ENCODE measurements at places on chromosomes 5 and 9.
A peak's percentile ranks its signal among the peaks of the same experiment; 100 is the strongest.

DNA sequence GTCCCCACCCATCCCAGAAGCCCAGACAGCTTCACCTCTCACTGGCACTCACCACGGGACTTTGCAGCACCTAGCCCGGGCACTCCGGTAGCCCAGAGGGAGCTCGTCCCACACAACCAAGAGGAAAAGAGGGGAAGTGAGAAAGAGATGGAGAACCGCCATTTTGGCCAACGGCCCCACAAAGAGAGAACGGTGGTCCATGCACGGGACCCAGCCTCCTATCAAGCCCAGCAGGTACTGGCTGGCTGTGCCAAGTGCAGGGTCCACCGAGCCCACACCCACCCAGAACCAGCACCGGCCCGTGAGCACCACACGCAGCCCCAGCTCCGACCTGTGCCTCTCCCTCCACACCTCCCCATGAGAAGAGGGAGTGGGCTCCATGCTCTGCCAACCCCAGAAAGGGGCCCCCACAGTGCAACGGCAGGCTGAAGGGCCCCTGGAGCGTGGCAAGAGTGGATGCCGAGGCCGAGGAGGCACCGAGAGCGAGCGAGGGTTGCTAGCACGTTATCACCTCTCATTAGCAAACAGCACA, 78.5 kb upstream of the GCNT4 start:
- no peak for DNase-seq

DNA sequence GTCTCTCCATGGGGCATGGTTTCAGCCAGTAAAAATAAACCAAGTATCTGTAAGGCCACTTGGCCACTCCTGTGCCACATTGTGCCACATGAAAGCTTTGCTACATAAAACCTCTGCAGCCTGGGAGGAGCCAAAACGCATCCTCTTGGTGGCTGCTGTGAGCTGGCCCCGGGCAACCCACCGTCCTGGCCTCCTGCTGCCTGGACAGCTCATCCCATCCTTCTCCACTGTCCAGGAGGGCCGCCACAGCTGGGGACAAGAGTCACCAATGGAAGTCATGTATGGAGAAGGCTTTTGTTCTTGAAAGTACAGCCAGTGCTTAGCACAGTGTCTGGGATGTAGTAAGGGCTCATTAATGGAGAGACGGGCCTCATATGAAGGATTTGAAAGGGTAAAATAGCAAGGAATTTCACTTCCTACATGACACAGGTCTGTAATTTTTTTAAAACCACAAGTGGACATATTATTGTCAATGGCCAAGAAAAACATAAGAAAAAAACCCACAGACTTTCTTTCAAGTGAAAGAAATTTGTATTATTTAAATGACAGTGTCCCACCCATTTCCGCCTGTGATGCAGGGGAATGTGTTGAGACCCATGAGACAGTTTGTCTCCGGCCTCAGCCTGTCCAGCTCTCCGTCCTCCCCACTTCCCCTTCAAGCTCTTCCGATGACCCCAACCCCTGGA, 6.6 kb downstream of the PTGES start:
- no peak for DNase-seq

DNA sequence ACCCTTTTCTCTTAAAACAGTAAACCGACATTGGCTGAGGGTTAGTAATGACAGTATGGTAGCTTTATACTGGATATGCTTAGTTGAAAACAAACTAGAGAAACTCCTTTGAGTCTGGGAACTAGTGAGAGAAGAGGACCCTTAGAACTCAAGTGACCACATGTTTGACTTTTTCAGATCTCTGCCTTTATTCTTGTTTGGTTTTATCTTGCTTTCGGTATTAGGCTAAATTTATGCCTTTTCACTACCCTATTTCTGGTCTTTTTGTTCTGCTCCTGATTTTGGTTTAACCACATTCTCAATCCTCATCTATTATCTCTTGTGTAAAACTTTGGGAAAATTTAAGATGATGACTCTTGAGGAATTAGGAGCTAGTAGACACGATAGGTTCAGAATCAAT, 11.0 kb downstream of the SNAPC3 start:
- DNase-seq = no peak

GRCh38 chr5:125961150-125961549, 462.1 kb upstream of the GRAMD2B start:
- no peak for DNase-seq

GRCh38 chr5:4225741-4226140, 630.1 kb downstream of the IRX1 start:
- DNase-seq = no peak

- no peak for DNase-seq
Measured at GRCh38 chr5:10556289-10556807, 7.5 kb upstream of the ANKRD33B start.

DNA sequence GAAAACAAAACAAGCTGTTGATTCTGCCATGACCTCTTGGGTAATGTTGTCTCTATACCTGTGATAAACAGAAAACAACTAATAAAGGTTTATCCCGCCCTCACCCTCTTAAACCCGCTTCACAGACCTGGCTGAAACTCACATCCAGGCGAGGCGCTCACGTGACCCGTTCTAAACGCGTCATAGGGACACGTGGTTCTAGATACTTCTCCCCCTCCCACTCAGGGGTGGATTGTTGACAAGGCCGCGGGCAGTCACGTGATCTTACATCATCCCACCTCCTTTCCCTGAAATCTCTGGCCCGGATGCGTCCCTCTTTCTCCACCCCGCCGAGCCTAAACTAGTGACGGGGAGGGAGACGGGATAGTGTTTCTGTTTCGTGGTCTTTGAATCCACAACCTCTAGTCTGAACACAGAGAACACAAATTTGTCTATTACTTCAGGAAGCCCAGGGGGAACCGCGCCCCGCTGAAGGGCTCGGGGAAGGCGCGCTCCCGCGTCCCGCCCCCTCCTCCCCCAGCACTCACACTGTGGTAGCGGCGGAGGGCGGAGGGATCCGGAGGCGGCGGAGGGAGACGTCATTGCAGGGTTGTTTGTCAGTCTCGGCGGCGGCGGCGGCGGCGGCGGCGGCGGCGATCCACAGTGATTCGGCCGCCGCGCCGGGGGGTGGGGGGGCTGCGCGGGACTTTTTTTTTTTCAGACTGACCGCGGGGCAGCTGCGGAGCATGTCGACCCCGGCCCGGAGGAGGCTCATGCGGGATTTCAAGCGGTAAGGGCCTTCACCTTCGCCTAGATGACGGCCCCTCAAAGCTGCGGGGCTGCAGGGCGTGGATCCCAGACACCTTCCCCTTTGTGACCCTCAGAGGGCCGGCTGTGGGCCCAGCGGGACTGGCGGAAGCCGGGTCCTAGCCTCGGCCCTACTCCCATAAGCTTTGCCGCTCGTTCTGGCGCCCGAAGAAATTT, at the start of gene UBE2B:
Gene UBE2B (plus strand): TSS at position 699 of the 963 bp plus-strand sequence. CDS start 27 bp downstream, at position 726.
- DNase-seq = peak; percentile 97

DNA sequence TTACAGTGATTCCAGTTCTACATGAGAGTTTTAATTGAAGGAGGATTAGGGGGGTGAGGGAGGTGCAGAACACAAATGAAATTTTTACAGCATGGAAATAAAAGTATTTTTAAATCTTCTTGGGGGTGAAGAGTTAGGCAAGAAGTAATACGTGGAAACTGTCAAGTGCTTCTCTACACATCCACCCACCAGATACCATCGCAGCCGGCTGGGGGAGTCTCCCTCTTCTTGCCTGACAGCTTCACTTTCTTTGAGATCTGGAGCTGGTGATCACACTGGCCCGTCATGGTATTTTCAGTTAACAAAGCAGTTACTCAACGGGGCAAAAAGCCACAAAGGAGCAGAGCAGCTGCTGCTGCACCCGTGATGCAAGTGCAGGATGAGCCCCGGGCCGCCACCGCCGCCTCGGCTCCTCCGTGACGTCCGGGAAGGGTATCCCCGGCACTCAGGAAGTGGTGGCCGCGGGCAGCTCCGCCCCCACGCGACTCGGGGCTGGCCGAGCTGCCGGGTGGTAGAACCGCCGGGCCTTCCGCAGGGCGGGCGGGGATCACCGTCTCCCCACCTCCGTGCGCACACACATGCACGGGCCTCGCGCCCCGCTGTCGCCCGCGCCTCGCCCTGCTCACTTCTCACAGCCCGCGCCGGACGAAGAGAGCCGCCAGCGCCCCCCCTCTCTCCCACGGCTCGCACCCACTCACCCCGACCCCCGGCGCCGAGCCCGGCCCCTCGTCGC, 2.4 kb upstream of the NR4A3 start:
- DNase-seq = no peak

DNA sequence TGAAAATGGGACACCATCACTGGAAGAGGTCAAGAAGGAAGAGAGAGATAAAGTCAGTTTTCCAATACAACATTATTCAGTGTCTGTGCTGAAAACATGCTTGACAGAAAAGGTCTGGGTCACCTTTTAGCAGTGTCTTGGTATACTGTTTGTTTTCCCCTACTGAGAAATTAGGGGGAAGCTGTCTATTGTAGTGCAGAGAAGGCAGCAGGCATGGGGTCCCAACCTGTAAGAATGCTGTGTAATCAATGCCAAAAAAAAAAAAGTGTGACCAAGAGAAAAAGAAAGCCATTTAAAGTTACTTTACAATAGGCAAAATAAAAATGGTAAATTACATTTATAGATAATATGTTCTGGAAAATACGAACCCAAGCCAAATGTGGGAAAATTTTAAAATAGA, 139.3 kb downstream of the RAB3C start:
- no peak for DNase-seq

GRCh38 chr9:77956555-77956954, 75.1 kb downstream of the GNAQ start:
- DNase-seq = no peak

Data from H1 (cell line).